ENCODE measurements at places on chromosomes 3 and 15. TPM values are rescaled to one million over a fixed set of nuclear protein-coding genes. Genes with fewer than 3 reads are reported as not detected.

The SV2B gene
- 0.03 TPM for total RNA-seq

The ATP2C1 gene
- 35.0 TPM for total RNA-seq

The CDHR4 gene
- total RNA-seq: 0.30 TPM

The TMEM266 gene
- total RNA-seq: 0.05 TPM

The CD86 gene
- not detected for total RNA-seq

The ACSBG1 gene
- 0.20 TPM for total RNA-seq

The CCDC191 gene
- total RNA-seq: 2.2 TPM

The AQR gene
- total RNA-seq: 24.5 TPM
